Effector CD4-positive, alpha-beta T cell (primary cell): ENCODE measurements at places on chromosomes 13 and 19.

GRCh38 chr13:73903561-73903960 is 230.6 kb downstream of the KLF12 start:
- DNase-seq = no peak

DNA sequence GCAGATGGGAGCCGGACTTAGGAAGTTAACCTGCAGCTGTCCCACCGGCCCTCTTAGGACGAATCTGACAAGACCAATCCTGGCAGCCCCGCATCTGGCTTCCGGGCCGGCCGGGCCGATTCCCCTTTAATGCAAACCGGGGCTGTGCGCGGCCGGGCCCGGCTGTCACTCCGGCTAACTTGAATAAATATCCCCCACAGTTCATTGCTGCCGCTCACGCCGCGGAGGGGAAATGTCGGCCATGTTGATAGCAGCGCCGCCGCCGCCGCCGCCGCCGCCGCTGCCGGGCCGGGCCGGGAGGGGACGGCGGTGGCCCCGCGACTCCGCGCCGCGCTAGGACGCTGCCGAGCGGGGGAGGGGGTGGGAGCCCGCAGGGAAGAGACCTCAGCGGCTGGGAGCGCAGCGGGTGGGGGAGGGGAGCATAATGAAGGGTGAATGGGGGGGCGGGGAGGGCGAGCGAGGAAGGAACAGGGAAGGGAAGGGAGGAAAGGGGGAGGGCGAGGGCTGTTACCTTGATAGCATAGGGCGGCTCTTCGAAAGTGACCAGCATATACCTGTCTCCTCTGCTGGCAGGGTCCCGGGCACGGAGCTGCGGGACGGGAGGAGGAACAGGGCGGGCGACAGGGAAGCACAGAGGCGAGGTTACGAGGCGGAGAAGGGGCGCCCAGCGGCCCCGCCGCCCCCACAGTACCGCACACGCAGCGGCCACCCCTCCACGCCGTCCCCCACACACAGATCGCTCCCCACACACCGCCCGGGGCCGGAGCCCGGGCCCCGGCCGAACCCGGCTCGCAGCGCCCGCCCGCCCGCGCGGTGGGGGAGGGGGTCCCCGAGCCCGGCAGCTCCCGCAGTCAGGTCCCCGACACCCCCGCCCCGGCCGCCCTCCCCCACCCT is 1.1 kb downstream of the INTS6 start:
- peak; percentile 64 for DNase-seq

DNA sequence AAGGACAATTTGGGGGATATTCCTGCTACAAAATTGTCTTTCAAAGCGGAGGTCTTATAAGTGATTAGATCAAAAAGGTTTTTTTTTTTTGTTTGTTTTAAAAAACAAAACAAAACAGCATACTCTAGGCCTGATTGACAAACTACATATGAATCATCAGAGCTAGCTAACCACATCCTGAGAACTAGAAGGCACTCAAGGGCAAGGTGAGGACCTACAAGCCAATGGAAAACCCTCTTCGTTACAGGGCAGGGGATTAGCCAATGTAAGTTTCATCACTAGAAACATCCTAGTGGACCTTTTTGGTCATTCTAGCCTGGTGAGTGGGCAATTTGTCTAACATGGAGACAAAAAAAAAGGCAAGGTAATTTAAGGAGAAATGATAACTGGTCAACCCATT is 428.6 kb downstream of the RFC3 start:
- no peak for DNase-seq

DNA sequence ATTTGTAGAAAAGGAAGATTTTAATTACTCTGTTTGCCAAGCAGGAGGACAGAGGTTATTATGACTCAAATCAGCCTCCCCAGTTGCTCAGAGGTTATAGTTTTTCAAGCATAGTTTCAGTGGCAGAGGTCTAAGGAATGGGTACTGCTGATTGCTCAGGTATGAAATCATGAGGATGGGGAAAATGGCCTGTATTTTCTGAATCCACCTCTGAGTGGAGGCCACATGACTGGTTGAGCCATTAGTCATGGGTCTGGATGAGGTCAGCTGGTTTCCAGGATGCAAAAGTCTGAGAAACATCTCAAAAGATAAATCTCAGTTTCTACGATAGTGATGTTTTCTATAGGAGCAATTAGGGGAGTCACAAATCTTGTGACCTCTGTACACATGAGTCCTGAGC is 62.8 kb upstream of the CEACAM8 start:
- no peak for DNase-seq

DNA sequence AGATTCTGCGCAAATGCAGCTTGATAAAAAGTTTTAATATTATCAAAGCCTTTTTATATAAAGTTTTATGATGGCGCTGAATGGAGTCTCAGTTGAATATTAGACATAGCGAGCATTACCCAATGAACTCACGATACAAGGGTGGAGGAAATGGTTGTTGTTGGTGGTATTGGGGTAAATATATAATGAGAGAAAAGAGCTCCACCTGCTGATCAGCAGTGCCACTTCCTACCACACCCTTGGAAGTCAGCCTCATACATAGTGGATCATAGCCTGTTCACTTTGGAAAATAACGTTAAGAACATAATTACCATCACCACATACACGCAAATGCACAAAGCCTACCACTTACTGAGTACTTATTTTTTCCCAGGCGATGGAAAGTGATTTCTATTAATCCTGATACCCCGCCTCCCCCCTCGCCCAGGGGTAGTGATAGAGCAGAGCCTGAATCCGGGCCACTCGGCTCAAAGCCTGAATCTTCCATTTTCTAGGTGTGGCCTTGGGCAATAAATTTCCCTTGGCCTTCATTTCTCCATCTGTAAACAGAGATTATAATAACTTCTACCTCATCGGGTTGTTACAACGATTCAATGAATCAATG is 358.3 kb downstream of the KLF5 start:
- DNase-seq = no peak

DNA sequence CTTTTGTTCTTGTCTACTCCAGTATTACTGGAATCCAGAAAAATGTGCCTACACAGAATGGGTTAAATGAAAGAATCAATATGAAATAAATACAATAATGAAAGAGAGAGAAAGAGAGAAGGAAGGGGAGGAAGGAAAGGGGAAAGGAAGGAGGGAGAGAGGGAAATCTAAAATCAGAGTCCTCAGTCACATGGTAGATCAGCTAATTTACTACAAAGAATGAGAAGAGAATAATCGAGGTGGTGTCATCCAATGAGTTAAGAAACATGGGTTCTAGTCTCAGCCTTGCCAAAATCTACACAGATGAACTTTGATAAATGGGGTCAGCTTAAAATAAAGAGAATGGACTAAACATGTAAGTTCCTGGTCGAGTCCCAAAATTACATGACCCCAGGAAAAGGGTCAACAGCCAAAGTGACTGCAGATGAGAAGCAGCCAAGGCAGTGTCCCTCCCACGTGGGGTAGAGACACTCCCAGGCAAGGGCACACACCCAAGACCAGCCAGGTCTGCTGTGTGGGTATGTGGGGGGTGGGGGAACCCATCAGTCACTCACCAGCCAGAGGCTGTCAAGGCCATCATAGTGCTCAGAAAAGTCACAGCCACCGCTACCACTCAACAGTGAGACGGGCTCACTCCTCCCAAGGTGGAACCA is 103.6 kb downstream of the STK24 start:
- no peak for DNase-seq

DNA sequence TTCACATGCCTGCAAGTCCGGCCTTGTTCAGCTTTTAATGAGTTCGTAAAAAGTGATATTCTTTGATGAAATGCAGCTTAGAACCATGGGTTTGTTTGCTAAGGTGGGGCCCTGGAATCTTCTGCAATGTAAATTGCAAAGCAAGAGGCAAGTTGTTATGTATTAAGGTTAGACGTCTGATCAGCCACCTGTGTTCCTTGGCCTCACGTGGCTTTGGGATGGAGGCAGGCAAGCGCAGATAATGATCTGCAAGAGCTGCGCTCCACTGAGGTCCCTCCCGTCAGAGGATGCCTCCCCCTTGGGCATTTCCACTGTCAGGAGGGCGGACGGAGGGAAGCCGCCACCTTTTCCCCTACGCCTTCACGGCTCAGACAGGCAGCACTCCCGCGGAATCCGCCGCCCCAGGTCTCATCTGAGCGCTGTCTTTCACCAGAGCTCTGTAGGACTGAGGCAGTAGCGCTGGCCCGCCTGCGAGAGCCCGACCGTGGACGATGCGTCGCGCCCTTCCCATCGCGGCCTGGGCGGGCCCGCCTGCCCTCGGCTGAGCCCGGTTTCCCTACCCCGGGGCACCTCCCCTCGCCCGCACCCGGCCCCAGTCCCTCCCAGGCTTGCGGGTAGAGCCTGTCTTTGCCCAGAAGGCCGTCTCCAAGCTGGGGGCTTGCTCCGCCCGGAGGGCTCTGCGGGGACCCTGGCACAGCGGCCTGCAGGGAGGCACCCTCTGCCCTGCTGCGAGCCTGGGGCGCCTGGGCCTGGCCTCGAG is 110.9 kb downstream of the CRYL1 start:
- no peak for DNase-seq

- no peak for DNase-seq
Observed at GRCh38 chr13:64527561-64527960, 2702.6 kb downstream of the PCDH9 start.

DNA sequence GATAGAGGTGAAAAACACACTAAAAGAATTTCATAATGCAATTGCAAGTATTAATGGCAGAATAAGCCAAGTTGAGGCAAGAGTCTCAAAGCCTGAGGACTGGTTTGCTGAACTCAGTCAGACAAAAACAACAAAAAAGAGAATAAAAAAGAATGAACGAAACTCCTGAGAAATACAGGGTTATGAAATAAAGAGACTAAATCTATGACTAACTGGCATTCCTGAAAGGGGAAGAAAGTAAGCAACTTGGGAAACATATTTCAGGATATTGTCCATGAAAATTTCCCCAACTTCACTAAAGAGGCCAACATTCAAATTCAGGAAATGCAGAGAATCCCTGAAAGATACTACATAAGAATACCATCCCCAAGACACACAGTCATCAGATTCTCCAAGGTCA is 47.8 kb downstream of the UBL3 start:
- DNase-seq = no peak

DNA sequence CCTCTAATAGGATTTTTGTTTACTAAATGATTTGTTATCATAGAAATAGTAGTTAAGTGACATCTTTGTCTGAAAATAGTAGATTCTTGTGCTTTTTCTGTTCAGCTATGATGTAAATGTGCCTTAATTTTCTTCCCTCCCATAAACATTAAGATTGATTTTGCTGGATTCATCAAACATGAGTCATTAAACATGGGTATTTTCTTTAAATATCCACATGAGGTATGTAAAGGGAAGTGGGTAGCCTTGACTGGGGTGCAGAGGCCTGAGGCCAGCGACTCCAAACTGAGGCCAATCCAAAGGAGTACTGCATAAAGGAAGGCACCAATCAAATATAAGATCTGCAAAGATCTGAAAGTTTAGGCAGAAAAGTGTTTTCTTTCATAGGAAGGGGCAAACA is 3.7 kb downstream of the ZNF136 start:
- DNase-seq = no peak

- no peak for DNase-seq
Observed at GRCh38 chr13:55087085-55087484, 2053.6 kb upstream of the PRR20A start.

GRCh38 chr13:98834254-98834960 is 81.9 kb upstream of the SLC15A1 start:
- no peak for DNase-seq

DNA sequence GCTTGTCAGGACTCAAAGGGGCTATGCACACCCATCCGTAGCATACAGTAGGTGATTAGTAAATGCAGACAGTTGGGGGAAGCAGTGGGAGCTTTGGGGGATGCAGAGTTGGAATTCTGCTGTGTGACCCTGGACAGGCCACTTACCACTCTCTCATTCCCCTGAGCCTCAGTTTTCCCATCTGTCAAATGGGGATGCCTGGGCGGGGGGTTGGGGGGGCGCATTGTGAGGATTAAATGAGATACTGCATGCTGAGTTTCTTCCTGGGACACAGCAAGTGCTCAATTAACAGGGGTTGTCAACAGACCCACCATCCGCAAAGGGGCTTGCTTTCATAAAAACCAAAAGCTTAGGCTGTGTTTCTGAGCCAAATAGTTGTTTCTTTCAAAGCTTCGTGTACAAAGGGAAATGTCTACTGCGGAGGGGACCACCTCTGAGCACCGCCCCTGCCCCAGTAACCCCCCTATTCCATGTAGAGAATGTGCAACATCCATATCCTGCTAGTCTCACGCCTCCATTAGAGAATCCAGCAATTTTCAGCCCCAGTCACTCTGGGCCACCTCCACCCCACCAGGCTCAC is 132.4 kb downstream of the IER2 start:
- no peak for DNase-seq

DNA sequence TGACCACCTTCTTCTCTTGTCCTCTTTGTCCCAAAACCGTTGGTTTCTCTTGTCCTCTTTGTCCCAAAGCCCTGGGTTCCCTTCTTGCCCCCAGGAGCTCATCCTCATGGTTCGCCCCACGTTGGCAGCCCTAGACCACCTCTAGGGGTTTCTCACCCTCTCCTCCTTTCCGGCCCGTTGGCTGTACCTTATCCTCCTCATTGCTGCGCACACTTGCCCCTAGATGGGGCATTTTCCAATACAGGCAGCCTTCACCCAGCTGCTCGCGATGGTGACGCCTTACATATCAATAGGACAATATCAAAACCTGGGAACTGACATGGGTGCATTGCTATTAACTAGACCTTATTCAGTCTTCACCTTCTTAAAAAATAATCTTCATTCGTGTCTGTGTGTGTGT is 86.5 kb downstream of the IPO5 start:
- no peak for DNase-seq

DNA sequence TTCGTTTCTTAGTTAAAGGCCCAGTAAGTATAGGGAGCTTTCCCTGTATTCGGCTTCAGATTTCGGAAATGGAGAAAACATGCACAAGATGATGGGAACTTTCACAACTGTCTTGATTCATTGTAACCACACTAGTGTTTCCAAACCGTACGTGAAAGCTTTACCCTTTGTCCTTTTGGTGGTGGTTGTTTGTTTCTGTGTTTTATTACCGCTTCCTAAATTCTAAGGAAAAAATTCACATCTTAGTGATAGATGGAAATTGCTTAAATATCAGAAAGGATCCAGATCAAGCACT is 504 bp upstream of the VWA8 start:
- DNase-seq = no peak

DNA sequence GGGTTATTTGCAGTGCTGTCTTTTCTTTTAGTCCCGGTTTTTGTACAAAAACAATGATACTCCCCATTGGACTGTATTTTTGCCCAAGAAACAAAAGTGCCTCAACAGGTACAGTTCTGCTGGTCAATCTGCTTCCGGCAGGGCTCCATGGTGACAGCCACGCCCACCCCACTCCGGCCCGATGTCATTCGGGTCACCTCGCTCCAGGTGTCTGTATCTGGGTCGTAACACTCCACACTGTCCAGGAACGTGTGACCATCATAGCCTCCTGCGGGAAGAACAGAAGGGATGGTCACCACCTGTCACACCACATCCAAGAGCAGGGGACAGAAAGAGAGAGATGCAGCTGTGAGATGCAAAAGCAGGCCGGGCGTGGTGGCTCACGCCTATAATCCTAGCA is 16.6 kb downstream of the KEAP1 start:
- no peak for DNase-seq

DNA sequence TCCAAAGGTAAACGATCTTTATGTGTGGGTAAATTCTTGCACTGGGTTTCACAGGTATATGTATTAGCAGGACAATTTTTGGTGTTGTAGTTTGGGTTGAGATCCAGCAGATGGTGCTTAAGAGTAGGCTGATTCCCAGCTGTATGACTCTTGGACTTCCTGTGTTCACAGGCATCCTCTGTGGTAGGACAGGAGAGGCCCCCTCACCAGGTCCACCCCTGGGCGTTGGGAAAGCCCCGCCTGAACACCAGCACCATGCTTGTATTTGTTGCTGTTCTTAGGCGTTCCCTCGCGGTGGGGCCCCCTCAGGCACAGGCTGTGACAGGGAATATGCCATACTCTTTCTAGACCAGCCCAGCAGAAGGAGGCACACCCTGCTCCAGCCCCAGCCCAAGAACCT is 49.5 kb upstream of the PCDH17 start:
- DNase-seq = no peak

GRCh38 chr13:32079587-32079986 is 48.0 kb downstream of the FRY start:
- DNase-seq = no peak
